Ascending aorta (tissue), 2 donors: ENCODE measurements at places on chromosomes 7 and 10. TPM values are rescaled to one million over a fixed set of nuclear protein-coding genes. Genes with fewer than 3 reads are reported as not detected.

PTPN20 gene
- not detected for total RNA-seq

CYP26A1 gene
- total RNA-seq: not detected

DYDC2 gene
- not detected for total RNA-seq

SEMA4G gene
- total RNA-seq: 2.1 TPM
